ENCODE measurements at places on chromosomes 7 and 10.
A peak's percentile ranks its signal among the peaks of the same experiment; 100 is the strongest.

DNA sequence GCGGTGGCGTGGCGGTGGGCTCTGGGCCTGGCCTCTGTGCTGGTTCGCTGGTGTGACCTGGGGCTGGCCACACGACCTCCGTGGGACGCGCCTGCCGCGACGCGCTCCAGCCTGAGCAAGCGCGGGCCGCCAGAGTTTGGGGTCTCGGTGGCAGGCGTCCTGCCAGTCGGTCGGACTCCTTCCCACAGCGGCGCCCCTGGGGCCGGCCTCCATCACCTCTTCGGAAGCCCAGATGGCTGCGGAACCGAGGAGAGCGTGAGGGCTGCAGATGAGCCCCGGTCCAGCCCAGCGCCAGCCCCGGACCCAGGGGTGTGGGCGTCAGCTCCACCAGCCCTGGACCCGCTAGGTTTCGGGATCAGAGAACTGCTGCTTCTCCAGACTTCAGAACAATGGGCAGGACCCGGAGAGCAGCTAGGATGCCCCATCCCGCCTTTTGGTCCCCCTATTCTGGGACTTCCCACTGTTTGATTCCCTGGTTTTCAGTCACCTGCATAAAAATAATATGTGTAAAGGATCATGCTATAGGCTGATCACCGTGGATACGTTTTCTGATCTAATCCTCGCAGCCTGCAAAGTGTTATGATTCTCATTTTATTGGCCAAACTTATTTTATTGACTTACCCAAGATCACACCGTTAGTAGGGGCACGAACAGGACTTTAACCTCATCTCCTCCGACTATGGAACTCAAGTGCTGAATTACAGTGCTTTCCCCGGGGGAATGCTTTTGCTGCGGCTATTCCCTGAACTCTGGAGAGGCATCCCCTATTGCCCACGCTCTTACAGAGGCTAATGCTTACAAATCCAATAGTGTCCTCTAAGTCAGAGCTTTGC lies 2.8 kb downstream of the CYP26C1 start:
- DNase-seq = no peak

GRCh38 chr7:35749556-35749955 lies 51.3 kb upstream of the SEPTIN7 start:
- no peak for DNase-seq

DNA sequence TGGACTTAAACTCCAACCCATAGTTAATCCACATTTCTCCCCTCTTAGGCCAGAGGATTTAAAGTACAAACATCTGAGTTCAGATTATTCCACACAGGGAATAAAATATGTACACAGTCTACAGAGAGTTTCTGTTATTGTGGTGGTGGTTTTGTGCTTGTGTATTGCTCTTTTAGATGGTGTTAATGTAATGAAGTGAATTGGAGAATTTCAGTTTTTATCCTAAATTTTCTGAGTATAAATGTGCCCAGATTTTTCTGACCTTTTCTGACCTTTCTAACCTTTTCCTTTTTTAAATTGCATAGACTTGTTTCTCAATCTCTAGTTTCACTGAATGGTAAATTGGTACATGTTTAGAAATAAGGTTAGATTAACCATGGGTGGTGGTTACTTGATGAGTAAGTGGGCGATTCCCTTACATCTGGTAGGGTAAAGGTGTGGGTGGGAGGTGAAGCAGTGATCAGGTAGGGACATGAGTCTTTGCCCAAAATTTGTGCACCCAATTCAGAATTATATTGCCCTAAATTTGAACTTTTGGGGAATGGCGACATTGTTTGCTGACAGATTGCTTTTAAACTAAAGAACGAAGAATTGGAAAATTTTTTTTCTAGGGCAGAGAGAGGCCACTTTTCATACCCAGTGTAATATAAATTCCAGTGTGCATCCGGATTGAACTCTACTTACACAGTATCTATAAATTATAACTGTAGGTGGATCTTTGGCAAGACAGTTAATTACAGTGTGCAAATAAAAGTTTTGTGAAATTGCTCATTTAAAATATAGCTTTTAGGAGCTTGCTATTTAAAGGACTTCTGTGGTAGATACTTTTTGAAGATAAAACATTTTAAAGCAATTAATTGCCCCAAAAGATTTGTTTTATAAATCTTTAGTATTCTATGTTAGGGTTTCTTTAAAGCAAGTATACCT lies 62.2 kb downstream of the ST7 start:
- peak; percentile 47 for DNase-seq

GRCh38 chr10:97596101-97597082 lies 6.9 kb downstream of the C10orf62 start:
- peak; percentile 94 for DNase-seq

- DNase-seq = no peak
Measured at GRCh38 chr10:11823122-11823988, at the start of gene PROSER2. TSS of gene PROSER2 (plus strand) at chr10:11823356. CDS start at chr10:11852078, 28,722 bp downstream.

DNA sequence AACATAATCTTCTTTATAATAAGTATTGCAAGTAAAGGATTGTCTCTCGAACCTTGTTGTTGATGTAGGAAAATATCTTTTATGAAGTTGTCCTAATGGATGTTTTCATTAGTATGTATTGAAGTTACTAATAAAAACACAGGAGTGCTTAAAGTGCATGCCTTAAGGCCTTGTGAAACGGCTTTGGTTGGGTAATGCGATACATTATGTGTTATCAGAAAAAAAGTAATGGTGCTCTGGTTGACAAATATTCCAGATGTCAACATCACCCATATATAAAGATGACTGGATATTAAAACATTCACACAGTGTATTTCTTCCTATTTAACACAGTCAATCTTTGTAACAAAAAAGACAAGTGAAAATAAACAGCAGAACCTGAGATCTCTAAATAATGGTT lies 310.7 kb downstream of the PRKG1 start:
- no peak for DNase-seq

- no peak for DNase-seq
Measured at GRCh38 chr7:139972029-139972428, 90.7 kb downstream of the PARP12 start.

- no peak for DNase-seq
Measured at GRCh38 chr10:118564652-118565051, 30.8 kb downstream of the PRLHR start.

GRCh38 chr7:48295296-48295971 lies 124.2 kb downstream of the ABCA13 start:
- DNase-seq = no peak

GRCh38 chr10:114471906-114472876 lies 67.9 kb upstream of the AFAP1L2 start:
- peak; percentile 55 for DNase-seq

DNA sequence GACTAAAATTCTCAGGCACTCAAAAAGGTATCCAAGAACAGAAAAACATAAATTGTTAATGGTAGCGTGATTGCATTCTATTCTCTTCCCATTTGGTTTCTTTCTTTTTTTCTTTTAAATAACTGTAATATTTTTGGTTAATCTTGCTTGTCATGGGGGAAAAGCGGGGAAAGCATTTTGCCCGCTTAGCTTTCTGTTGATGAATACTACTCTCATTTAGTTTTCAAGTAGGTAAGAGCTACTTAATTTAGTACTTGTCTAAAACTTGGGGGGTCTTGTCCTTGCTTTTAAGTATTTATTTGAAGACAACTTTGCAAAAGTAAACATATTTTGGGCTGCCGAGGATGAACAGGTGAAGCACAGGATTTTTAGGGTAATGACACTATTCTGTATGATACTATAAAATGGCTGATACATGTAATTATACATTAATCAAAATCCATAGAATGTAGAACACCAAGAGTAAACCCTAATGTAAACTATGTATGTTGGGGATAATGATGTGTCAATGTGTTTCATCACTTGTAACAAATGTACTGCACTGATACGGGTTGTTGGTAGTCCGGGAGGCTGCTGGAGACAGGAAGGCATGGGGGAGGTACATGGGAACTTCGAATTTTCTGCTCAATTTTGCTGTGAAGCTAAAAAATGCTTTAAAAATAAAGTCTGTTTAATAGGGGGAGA lies 1.7 kb downstream of the TES start:
- DNase-seq = peak; percentile 35

GRCh38 chr7:129649128-129649690 lies 37.7 kb downstream of the NRF1 start:
- DNase-seq = no peak

- no peak for DNase-seq
Measured at GRCh38 chr10:130805635-130806030, 505.9 kb downstream of the TCERG1L start.

- no peak for DNase-seq
Measured at GRCh38 chr10:88489107-88489506, 94.0 kb downstream of the RNLS start.

DNA sequence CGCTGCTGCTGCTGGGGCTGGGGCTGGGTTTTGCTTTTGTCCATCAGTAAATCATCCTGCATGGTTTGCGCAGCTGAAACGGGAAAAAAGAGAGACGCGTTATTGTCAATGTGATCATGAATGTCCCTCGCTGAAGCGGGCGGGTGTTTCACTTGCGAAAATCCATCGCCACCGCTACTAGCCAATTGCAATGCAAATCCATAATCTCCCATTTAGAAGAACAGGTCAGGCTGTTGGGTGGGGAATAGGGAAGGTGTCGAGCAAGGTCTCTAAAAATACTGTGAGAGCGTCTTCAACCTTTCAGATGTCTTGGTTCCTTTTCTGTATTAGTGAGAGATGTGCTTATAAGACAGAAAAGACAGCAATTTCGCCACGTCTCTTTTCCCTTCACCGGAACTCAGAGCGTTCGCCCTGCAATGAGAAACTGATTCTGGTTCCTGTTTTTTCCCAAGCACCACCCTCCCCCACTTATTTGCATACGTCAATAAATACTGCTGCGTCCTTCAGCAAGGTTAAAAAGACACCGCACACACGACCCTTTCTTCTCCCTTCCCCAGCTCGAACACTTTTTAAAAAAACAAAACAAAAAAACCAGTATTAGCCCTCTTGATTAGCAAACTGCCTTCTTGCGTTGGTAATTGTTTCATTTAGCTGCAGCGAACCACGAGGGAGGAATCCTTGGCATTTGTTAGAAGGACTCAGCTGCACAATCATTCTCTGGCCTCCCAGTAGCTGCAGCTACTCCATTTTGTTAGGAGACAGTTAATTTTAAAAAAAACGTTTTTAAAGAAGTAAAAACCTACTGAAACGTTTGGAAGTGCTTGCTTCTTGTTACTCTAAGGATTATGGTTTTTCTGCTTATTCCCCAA lies 50.4 kb downstream of the CPEB3 start:
- DNase-seq = peak; percentile 56

DNA sequence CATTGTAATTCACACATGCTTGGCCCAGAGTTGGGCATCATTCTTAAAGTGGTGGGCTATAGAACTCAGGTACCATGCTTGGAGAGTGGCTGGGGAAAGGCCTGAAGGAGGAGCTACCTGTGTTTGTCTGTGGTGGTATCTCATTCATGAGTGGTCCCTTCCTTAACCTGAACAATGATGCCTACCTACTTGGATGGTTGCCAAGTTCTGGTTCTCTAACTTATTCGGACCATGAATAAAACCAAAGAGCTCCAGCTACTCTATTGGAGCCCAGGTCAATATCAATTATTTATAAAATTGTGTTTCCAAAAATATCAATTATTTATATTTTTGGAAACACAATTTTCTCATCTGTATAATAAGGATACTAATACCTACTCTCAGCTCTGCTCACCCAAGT lies 2.9 kb upstream of the GPR37 start:
- DNase-seq = no peak

GRCh38 chr10:88911116-88911515 lies 31.1 kb downstream of the STAMBPL1 start:
- DNase-seq = no peak

DNA sequence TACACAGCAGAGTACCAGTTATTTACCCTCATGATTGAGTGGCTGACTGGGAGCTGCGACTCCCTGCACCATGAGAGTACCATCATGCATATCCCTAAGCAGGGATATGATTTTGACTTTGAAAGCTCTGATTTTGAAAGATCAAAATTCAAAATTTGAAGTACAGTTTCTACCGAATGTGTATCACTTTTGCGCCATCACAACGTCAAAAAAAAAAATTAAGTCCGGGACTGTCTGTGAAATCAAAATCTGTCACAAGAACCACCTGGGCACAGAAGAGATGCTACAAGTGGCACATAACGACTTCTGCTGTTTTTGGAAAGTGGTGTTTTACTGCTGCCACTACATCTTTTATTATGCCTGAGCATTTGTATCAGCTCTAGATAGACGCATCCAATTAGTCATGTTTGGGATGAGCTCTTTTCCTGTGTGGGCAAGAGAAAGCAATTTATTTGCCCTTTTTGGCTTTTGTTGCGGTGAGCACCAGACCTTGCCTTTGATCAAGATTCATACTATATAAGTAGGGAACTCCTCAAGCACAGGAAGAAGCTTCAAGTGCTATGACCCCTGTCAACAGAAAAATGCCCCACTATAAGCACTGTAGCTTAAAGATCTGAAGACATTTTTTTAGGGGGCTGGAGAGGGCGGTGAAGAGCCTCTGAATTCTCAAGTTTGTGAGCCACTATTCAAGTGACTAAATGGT lies 10.7 kb downstream of the MTPN start:
- DNase-seq = no peak

GRCh38 chr10:28677888-28678686 lies 766 bp downstream of the BAMBI start:
- peak; percentile 22 for DNase-seq

DNA sequence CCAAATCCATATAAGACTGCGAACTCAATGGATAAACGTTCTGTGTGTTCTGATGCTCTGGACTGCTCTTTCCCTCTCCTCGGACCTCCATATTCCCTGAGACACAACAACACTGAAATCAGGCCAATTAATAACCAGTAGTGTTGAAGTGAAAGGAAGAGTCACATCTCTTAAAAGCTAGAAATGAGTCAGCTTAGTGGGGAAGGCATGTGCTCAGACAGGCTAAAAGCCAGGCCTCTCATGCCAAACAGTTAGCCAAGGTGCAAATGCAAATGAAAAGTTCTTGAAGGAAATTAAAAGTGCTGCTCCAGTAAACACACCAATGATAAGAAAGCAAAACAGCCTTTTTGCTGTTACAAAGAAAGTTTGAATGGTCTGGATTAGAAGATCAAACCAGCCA lies 29.3 kb downstream of the TNS3 start:
- DNase-seq = peak; percentile 78

DNA sequence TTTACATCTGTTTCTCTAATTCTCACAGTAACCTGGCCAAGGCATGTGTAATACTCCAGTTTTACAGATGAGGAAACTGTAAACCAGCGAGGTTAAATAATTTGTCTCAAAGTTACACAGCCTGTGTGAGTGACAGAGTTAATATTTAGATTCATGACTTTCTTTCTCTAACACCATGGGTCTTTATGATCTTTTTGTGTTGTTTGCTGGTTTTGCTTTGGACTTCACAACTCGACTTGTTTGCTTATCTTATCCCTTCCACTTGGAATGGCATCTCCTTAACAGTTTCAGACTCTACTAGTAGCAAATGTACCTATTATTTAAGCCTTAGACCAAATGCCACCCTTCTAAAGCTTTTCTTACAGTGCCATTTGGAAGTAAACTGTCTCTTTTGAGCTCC lies 34.4 kb downstream of the MXI1 start:
- DNase-seq = no peak

All from bronchial epithelial cell (primary cell).